ENCODE measurements at places on chromosomes 4 and X.

DNA sequence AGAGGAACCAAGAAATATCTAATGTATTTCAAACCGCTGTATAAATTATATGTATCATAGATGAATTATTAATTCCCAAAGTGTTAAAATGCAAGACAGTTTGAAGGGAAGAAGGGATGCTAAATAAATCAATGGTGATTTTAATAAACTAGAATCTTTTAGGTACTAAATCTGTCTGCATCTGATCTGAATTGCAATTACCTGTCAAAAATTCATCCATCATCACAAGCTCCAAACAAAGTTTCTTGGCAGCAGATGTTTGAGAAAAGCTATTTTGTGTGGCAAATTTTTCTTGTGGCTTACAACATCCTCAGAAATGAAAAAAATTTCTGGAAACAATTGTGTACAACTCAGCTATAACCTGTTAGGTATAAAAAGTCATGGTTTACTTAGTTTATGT, 816.0 kb upstream of the NDST4 start:
- no peak for DNase-seq

- DNase-seq, result no peak
Observed at GRCh38 chr4:151835467-151835866, 74.7 kb upstream of the GATB start.

- DNase-seq, result no peak
Observed at GRCh38 chr4:85498068-85498733, 23.3 kb downstream of the ARHGAP24 start.

- DNase-seq, result no peak
Observed at GRCh38 chr4:147421456-147421855, 59.4 kb upstream of the EDNRA start.

DNA sequence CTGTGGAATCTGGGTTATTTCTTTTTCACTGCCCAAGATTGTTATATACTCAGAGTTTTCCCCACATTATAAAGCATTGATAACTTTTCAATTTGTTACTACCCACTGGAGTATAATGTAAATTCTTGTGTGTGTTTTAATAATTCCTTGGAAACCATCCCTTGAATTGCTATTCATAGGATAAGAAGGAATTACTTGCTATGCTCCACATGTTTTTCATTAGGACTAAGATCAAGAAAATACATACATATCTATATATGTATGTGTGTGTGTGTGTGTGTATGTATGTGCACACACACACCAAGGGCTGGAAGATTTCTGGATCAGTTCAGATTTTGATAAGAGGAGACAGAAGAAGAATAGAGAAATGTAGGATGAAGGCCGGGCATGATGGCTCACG, 206.4 kb upstream of the JADE1 start:
- no peak for DNase-seq

DNA sequence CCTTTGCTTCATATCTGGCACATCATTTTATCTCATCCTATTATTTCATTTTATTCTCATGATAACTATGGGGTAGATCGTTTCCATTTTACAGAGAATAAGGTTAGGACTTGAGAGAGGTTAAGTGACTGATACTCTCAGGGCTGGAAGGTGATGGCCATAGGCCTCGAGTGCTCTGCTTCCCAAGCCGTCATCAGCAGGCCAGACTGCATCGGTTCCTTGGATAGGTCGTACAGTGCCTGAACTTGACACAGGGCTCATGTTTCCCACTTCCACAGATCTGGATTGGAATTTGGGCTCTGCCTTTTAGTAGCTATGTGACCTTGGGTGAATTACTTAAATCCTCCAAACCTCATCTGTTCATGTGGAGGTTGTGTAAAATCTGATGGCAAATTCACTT, 81.4 kb downstream of the TMEM131L start:
- DNase-seq, result no peak

- no peak for DNase-seq
Observed at GRCh38 chr4:7788694-7789425, 150.8 kb downstream of the AFAP1 start.

DNA sequence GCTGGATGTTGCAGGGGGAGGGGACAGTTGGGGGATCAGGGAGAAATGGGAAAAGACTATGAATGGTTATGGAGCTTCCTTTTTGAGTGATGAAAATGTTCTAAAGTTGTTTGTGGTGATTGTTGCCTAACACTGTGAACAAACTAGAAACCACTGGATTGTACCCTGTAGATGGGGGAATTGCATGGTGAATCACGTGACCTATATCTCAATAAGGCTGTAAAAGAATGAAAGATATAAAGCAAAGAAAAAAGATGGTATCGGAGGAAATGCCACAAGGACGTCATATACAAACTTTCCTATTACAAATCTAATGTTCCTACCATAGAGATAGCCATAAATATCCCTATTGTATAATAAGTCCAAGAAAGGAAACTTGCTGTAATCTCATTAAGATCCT, 20.6 kb upstream of the CT55 start:
- DNase-seq, result no peak

DNA sequence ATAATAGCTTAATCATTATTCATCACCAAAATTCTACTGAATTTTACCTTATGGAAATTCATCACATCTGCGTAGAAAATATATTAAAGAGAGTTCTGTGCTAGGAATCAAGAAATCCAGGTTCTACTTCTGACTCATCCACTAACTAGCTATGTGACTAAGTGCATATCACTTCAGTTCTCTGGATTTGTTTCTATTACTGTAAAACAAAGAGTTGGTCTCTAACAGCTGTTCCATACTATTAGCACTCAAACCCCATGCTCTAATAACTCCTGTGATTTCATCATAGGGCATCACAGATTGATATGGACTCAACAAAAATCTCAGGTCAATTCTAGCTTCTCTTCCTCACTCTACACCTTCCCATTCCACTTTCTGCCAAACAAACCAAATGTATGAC, 572.0 kb downstream of the INPP4B start:
- DNase-seq, result no peak

DNA sequence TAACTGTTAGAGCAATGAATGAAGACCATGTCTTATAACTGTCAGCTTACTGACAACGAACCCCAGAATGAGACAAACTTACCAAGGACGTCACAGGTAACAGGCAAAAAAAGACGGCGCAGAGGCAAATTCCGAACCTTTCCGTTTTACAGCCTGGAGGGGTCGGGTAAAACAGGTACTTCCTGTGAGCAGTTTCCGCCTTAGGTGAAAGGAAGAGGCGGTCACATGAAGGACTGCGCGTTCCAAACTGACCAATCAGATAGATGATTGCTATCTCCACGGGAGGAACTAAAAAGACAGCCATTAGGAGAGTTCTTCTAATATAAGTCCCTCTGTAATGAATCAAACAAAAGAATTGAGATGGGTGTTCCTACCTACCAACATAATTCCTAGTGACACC, at the start of gene COX7B2:
TSS of gene COX7B2 (minus strand) at position 168 of the 400 bp plus-strand sequence. CDS start 174,053 bp downstream, outside the sequence.
- DNase-seq, result no peak

DNA sequence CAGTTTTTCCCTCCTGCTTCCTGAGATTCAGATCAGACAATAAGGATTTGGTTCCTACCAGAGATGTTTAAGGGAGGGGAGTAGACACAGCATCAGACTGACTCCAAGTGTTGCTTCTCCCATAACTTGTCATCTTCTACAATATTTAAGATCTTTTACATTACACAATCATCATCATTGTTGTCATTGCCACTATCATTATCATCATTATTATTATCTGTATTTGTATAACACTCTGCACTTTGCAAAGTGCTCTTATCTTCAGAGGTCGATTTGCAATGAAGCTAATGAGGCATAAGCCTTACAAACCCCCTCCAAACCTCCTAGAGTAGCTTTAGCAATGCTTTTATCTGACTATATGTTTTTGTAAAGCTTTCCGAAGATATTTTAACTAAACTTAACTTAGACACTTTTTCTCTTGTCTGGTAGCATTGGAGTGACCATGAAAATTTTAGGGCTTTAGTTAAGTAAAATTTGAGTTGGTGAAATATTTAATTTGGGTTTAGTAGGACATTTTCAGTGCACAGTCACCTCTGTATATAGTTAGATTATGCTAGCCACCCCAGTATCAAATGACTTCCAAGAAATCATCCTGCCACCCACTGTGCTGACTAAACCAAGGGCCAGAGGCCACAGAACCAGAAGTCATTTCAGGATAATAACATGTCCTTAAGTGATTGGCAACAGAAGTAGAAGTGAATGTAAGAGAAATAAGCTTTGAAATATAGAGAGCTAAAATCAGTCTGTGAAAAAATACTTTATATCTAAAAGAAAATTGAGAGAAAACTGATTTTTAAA, 124.2 kb upstream of the NRK start:
- no peak for DNase-seq

GRCh38 chr4:182758273-182758672, 158.9 kb downstream of the DCTD start:
- DNase-seq, result no peak

DNA sequence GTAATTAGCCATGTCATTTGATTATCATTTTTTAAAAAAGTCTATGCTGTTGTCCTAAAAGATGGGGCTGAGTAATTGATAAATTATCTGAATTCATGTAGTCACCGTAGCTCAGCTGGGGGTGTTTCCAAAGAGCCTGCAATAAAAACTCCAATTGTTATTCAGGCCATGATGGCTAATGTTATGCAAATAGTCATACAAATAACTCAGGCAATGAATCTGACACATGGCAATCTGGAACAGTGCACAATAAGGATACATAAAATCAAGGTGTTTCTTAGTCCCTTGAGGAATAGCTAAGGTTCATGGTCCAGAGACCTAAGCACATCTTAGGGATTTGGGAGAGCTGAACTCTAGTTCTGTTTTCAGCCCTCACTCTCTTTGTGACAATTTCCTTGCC, 15.2 kb downstream of the MMRN1 start:
- no peak for DNase-seq

- DNase-seq, result no peak
Observed at GRCh38 chr4:40514497-40514951, 115.1 kb downstream of the RBM47 start.

GRCh38 chr4:88382621-88383020, 4.0 kb downstream of the HERC6 start:
- DNase-seq, result no peak

- no peak for DNase-seq
Observed at GRCh38 chrX:78624962-78625909, 33.9 kb downstream of the RTL3 start.

GRCh38 chr4:48388525-48389154, 47.3 kb downstream of the SLAIN2 start:
- no peak for DNase-seq

GRCh38 chr4:12875640-12876243, 608.4 kb downstream of the RAB28 start:
- DNase-seq, result no peak

DNA sequence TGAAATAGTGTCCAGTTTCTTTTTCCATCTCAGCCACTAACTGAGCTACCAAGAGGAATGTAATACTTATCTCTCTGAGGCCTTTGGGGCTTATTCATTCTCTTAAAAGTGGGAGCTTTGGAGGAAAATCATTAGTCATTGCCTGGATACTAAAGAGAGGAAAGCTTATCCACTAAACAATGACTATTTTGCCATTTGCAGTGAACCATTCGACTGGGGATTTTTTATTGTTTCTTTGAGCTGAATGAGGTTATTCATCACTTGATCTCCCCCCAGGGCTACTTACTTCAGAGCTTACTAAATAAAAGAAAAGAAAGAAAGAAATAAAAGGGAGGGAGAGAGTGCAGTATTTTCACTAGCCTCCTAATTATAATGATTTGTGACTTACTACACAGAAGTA, 1329.5 kb upstream of the TENM3 start:
- DNase-seq, result no peak

DNA sequence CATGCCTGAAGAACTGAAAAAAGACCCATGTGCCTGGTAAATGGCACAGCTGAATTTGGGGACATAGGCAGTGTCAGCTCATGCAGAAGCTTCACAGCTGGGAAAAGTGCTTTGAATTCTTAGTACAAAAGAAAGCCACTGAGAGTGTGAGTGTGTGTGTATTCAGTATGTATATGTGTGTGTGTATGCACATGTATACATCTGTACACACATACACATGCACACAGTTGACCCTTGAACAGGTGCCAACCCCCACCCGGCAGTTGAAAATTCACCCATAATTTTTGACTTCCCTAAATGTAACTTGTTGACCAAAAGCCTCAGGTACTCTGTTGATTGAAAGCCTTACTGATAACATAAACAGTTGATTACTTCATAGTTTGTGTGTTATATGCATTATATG, 49.5 kb upstream of the ENPP6 start:
- no peak for DNase-seq

- DNase-seq, result no peak
Observed at GRCh38 chrX:1598876-1599790, 7.7 kb downstream of the AKAP17A start.

DNA sequence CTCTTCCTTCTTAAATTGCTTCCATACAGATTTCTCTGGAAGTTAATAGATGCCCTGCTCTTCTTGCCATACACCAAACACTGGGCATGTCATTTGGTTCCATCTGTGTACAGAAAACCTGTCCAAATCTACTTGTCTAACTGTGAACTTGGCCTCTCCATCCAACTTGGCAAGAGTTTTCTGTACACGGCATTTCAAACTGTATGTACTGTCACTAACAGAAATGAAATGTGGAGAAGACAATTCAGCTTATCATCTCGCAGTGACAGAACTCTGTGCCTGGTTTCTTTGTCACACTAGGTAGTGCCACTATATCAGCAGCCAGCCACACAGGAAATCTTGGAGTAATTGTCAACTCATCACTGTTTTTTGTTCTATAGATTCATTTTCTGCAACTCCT, 58.2 kb downstream of the CXXC4 start:
- no peak for DNase-seq

DNA sequence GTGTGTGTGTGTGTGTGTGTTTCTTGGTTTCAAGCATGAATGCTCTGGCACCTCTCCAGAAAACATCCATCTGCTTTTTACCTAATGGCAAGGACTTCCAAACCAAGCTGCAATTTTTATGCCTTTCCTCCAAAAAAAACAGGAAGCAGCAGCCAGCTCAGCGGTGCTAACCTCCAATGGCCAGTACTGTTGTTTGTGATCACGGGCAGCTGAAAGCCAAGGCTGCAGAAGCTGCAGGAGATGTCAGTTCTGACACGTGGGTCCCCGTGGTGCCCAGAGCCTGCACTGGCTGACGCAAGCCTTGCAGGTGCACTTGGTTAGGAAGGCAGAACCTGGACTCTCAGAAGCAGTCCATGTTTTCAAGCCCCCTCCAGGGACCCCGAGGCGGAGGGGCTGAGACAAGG, 313.6 kb upstream of the DDX53 start:
- DNase-seq, result peak; percentile 59

DNA sequence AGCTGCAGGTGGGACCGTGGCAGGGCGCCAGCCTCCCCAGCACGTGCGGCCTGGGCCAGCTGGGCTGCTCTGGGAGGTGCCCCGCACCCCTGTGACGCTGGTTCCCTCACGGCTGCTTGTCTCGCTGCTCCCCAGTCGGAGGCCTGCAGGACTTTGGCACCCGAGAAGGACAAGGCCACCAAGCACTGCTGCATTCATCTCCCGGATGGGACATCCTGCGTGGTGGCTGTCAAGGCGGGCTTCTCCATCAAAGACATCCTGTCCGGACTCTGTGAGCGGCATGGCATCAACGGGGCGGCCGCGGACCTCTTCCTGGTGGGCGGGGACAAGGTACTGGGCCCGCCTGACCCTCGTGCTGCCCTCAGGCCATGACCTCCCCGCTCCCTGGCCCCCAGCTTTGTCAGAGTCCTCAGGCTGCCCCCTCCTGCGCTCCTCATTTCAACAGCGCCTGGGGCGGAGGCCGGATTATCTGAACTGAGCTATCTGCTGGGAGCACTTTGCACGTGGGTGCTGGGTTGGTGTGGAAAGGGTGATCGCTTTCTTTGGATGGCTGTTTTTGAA, 19.4 kb upstream of the HGFAC start:
- DNase-seq, result no peak

- no peak for DNase-seq
Observed at GRCh38 chr4:23413631-23414030, 476.2 kb downstream of the PPARGC1A start.
